HEK293T (cell line): ENCODE measurements at places on chromosomes 2 and 18.

- DNase-seq = no peak
Measured at GRCh38 chr2:177391822-177392372, 676 bp upstream of the AGPS start.

- DNase-seq = no peak
Measured at GRCh38 chr2:143901185-143901842, 618.6 kb downstream of the ZEB2 start.

DNA sequence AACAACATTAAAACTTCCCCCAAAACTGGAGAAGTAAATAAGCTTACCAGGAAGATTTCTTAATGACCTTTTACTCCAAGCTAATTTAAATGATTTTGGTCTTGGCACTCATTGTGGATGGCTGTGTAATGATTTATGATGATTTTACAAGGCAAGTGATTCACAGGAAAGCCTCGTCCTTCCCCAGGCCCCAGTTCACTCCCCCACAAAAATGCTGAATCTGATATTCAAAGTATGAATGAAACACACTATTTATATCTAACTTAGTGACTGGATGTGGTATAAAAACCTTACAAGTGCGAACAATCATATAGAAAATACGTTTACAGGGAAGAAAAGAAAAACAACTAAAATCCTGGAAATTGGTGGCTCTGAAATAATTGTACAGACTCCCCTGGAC, 49.8 kb downstream of the ZNF516 start:
- no peak for DNase-seq

DNA sequence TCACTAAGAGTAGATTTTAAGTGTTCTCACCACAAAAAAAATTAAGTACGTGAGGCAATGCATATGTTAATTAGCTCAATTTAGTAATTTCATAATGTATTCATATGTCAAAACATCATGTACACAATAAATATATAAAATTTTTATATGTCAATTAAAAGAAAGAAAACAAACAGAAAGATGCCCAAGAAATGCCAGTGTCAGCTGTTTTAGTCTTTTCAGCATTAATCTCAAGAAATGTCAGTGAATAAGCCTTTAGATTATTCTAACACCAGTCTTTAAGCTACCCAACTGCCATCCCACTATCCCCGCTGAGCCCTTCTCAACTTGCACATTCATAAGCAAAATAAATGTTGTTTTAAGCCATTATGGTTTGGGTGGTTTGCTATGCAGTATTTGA, 76.5 kb downstream of the C1D start:
- DNase-seq = no peak

GRCh38 chr2:69565431-69565839, 78.1 kb downstream of the AAK1 start:
- peak; percentile 81 for DNase-seq

- DNase-seq = no peak
Measured at GRCh38 chr2:179861027-179861415, 391 bp downstream of the ZNF385B start.

- no peak for DNase-seq
Measured at GRCh38 chr2:86224645-86225355, 25.5 kb downstream of the MRPL35 start.

DNA sequence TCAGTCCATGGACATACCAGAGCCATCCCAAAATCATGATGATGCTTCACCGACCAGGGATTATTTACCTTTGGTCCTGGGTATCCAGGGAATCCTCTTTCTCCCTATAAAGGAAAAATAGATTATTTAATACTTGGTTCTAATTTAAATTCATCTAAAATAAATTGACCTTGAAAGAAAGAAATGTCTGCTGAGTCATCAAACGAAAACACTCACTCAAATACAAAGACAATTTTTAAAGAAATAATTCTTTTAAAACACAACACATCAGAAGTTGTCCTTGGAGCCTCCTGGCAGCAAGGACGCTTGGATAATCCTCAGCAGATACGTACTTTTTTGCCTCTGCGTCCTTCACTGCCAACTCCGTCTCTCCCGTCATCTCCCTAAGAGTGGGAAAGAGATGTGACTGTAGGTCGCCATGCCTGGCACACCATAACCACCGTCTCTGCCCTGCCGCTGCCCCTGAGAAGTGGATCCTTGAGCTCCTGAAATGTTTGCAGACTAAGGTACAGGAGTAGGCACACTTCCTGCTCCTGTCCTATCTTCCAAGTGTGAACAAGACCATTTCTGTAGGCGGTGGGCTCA, 65.6 kb downstream of the COL6A3 start:
- DNase-seq = no peak

DNA sequence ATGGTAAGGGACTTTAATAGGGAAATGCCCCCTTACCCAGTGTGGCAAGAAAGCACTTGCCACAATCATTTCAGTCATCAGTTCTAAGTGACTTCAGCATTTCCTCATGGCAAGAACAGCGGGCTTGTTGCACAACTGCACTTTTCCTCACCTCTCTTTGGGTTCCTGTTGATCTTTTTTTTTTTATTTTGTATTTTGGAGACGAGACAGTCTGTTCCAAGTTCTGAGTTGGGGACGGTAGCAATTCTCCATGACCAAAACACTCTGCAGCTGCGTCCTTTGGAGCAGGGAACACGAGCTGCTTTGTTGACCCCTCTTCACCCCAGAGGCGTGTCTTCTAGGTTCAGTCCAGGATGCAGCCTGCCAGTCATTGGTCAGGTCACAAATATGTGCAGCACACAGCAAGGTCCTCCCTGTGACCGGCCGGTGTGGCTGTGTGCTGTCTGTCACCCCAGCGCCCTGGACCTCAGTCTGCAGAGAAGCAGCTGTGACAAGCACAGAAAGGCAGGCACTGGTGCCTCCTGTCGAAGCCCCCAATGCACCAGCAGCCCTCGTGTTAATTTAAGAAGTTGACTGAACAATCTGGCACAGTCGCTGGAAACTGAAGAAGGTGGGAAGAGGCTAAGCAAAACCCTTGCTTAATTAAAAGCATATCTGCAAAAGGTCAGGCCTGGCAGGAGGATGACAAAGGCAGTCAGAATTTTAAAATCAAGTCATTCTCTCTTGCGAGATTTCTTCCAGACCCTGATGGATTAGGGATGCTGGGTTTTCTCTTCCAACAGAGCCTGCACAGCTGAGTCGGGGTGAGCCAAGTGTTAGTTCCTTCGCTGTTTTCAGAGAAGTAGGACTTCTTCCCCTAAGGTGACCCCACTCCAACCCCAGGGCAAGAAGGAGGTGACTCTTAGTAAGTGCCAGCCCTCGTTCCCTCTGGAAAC, 96.7 kb upstream of the COPS8 start:
- no peak for DNase-seq

DNA sequence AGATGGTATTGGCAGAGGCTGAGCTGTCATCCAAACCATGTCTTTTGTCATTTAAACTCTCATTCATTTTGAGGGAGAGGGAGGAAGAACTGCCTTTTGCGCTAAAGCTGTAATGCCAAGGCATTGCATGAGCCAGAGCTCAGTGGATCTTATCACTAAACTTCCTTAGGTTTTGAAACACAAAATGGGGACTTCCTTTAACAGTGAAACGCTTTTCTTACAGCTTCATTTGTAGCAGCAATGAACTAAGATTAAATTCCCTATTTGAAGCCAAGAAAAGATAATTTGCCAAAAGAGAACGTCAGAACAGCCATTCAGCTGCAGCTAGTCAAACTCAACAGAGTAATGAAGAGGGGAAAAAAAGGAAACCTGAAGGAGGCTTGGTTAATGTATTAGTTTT, 143.5 kb upstream of the MMADHC start:
- DNase-seq = no peak

- DNase-seq = peak; percentile 78
Measured at GRCh38 chr2:240913810-240914644, 7.9 kb downstream of the CROCC2 start.

- no peak for DNase-seq
Measured at GRCh38 chr2:27162151-27163121, 13.6 kb downstream of the TCF23 start.

DNA sequence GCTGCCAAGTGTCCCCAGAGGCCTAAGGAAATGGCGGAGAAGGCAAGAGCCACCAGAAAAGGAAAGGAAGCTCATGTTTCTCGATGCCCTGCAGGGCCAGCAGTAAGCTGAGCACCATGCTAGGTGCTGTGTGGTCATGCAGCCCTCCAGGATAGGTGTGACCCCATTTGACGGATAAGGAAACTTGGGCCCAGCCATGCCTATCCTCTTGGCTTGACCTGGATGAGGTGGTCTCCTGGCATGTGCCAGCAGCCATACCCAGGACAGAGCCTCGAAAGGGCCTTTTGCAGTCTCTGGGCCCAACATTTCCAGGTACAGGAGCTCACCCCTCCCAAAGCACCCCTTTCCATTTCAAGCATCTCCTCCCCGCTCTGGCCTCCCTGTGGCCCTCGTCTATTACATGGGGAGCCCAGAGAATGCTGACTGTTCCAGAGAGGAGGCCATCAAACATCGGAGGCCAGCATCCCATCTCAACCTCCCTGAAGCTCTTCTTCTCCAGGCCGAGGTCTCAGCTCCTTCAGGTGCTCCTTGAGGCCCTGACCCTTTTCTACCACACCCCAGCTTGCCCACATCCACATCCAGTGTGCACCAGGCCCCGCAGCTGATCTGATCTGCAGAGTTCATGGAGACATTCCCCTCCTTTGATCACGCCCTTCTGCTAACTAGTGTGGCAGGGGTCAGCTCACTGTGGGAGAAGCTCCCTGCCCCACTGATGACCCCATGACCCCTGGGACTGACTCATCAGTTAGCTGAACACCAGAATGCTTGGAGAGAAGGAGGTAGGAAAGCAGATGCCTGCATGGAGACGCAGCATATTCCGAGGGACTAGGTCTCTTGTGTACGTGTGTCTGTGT, 208.4 kb downstream of the TNS1 start:
- no peak for DNase-seq

GRCh38 chr2:70144443-70145143, 46.2 kb downstream of the C2orf42 start:
- DNase-seq = no peak

GRCh38 chr2:201777869-201778268, 2.9 kb downstream of the ALS2 start:
- DNase-seq = no peak

DNA sequence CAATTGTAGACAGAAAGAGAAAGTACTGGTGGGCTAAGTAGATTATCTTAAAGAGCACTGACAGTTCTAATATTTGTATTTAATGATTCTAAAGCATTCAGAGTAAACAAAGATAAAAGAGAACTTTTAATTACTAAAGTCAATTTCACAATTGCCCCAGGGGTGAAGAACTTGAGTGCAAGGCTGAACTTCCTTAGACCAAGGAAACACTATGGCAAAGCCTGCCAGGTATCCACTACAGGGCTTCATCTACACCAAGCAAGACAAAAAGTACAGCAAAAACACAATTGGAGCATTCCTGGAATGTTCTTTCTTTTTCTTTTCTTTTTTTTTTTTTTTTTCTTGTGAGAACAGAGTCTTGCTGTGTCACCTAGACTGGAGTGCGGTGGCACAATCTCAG, 46.9 kb upstream of the NDUFV2 start:
- DNase-seq = no peak

GRCh38 chr2:59770651-59771050, 782.8 kb downstream of the BCL11A start:
- no peak for DNase-seq

DNA sequence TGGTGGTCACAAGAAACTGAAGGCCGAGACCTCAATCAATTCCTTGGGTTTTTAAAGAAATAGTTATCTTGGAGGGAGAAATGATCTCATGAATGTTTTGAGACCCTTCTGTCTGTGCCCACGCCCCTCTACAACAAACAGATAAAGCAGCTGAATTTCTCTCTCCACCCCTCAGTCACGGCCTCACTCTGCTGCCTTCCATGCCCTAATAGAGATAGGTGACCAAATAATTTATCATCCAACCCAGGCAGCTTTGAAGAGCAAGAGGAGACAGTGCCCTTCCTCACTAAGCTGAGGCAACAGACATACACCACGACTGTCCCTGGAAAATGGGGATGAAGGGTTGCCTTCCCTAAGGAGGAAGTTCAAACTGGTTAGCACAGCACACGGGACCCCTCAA, 71.2 kb downstream of the LBH start:
- no peak for DNase-seq

GRCh38 chr2:30155889-30156658, 9.3 kb downstream of the YPEL5 start:
- no peak for DNase-seq

DNA sequence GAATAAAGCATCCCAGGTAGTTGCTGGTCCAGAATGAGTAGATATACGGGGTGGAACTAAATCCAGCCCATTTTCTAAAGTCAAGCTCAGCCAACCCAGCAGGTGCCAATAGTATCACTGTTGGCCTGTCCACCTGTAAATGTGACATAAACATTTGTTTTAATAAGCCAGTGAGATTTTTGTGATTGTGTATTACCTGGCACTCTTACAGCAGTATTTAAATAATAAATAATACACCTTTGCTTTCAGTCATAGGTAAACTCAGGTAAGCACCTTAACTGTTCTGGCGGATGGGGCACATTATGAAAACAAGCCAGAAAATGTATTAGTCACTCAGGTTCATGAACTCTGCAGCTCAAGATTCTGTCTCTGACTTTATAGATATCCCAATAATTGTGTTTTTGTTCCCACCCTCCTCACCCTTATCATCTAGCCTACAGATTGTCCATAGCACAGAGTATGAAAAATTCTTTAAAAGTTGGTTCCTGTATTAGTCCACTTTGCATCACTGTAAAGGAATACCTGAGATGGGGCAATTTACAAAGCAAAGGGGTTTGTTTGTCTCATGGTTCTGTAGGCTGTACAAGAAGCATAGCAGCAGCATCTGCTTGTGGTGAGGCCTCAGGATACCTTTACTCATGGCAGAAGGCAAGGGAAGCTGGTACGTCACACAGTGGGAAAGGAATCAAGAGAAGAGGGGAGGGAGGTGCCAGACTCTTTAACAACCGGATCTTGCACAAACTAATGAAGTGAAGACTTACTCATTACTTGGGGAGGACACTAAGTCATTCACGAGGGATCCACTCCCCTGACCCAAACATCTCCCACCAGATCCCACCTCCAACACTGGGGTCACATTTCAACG, 73.0 kb upstream of the CYRIA start:
- DNase-seq = no peak

- DNase-seq = no peak
Measured at GRCh38 chr2:203993560-203993959, 57.0 kb downstream of the ICOS start.

DNA sequence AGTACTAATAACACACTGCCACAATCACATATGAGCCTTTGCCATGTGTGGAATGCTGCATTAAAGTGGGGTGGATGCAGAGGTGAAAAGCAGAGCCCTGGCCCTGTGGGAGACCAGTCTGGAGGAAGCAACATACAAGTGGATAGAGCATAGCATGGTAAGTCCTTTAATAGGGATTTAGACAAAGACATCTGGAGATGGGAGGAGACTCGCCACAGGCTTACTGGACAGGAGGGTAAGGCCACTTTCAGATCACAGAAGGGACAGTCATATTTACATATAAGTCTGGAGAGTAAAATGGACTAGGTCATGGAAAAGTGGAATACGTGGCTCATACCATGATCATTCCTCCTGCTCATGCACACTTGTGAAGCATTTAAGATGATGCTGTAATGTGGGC, 84.3 kb downstream of the PPP1R1C start:
- DNase-seq = no peak

DNA sequence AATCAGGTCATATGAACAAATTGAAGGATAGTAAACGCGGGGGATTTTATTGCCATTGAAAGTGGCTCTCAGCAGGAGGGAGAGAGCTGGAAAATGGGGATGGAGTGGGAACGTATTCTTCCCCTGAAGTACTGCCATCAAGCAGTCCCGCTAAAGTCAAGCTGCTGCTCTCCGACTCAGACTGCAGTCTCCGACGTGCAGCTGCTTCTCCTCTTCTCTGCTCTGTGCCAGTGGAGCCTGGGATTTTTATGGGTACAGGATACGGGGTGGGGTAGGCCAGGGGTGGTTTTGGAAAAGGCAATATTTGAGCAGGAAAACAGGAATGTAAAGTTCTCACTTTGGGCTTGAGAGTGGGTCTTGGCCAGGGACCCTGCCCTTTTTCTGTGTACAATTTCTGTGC, 33.0 kb downstream of the KCTD18 start:
- DNase-seq = no peak
